ENCODE measurements at places on chromosomes 12 and 14. TPM values are rescaled to one million over a fixed set of nuclear protein-coding genes. Genes with fewer than 3 reads are reported as not detected.

The CARMIL3 gene
- not detected for total RNA-seq

The GPX2 gene
- not detected for total RNA-seq

The ACSS3 gene
- total RNA-seq = 12.1 TPM

The EEA1 gene
- 31.1 TPM for total RNA-seq

The NDRG2 gene
- 201 TPM for total RNA-seq

The FOXA1 gene
- total RNA-seq = 0.17 TPM

The NDUFA9 gene
- total RNA-seq = 18.7 TPM

The POTEM gene
- not detected for total RNA-seq

The PRR4 gene
- total RNA-seq = not detected

The OTOGL gene
- 0.83 TPM for total RNA-seq

The TAS2R9 gene
- total RNA-seq = not detected

The SMAGP gene
- total RNA-seq = 4.3 TPM

The NKX2-1 gene
- 0.92 TPM for total RNA-seq

The TAS2R31 gene
- total RNA-seq = 2.3 TPM

The TIMELESS gene
- total RNA-seq = 2.3 TPM

The AQP2 gene
- total RNA-seq = not detected

The C12orf76 gene
- 13.6 TPM for total RNA-seq

The SYCP3 gene
- not detected for total RNA-seq

The EML5 gene
- 3.7 TPM for total RNA-seq

DNA sequence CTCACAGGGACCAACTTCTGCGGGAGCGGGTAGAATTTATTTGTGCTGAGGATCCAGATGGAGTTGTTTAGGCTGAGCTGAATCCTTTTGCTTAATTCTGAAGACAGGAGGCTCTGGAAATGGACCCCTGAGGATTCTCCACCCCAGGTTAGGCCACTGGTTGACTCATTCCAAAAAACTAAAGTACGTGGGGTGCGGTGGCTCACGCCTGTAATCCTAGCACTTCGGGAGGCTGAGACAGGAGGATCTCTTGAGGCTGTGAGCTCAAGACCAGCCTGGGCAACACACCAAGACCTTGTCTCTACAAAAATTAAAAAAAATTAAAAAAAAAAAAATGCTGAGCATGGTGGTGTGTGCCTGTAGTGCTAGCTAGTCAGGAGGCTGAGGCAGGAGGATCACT lies 76.3 kb upstream of the MAP1LC3B2 start:
- H3K36me3 ChIP-seq = no peaks in the 10 kb centered on the region
- H3K27me3 ChIP-seq = no peaks in the 10 kb centered on the region
- no peak overlapping the region for H3K27ac ChIP-seq
- no peaks in the 10 kb centered on the region for H3K4me1 ChIP-seq

DNA sequence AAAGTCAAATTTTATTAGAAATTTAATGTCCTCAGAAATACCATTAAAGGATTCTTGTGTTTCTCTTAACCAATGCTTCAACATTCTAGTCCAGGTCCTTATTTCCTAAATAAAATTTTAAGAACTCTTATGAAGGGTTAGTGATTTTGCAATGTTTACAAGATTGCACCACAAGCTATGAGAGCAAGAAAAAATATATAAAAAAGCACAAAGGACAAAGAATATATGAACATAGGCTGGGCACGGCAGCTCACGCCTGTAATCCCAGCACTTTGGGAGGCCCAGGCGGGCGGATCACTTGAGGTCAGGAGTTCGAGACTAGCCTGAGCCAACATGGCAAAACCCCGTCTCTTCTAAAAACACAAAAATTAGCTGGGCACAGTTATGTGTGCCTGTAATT lies 7.7 kb downstream of the RACGAP1 start:
- H3K4me1 ChIP-seq = peaks cover 12% of the 10 kb centered on the region
- H3K27me3 ChIP-seq = no peaks in the 10 kb centered on the region
- no peaks in the 10 kb centered on the region for H3K36me3 ChIP-seq
- DNase-seq = no peak
- no peak overlapping the region for H3K4me3 ChIP-seq

- H3K27ac ChIP-seq = no peak overlapping the region
- H3K4me1 ChIP-seq = no peaks in the 10 kb centered on the region
- no peaks in the 10 kb centered on the region for H3K36me3 ChIP-seq
- no peaks in the 10 kb centered on the region for H3K27me3 ChIP-seq
Measured at GRCh38 chr12:129496226-129496625, 407.6 kb downstream of the TMEM132D start.

DNA sequence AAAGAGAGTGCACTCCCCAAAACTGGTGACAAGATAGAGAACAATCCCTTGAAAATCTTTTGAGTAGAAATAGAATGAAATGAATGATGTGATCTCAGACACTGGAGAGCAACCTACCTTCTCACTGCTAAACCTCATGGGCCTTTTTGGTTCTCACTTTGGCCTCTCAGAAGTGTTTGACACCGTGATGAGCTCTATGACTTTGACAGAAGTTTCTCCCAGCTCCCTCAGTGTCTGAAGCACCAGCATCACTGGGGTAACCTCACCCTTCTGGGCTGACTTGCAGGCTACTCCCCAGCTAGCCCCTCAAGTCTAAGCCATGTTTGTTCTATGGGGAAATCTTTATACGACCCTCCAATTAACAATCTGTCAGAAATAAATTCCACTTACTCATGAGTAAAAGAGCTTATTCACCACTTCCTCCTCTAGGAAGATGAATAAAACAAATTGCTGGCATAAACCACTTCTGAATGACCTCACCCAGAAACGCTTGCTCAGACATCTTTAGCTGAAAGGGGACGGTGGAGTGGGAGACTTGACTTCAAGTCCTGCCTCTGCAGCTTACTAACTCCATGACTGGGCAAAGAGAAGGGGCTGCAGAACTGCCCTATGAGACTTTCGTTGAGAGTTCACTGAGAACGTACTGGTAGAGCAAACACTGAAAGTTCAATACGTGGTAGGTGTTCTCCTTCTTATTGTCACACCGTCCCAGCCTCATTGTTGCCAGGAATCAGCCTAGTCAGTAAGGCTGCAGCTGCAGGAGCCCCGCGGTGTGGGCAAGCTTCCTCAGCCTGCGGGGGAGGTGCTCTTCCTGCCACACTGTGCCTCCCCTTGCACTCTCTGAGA lies 46.5 kb downstream of the ST8SIA1 start:
- no peak for DNase-seq
- no peak overlapping the region for H3K4me3 ChIP-seq
- no peak overlapping the region for H3K27ac ChIP-seq
- H3K27me3 ChIP-seq = no peaks in the 10 kb centered on the region
- H3K4me1 ChIP-seq = peaks cover 24% of the 10 kb centered on the region
- H3K36me3 ChIP-seq = no peaks in the 10 kb centered on the region

- no peaks in the 10 kb centered on the region for H3K36me3 ChIP-seq
- no peak for DNase-seq
- H3K27me3 ChIP-seq = no peaks in the 10 kb centered on the region
- H3K4me1 ChIP-seq = peaks cover 28% of the 10 kb centered on the region
Measured at GRCh38 chr12:92539976-92540781, 162.6 kb upstream of the PLEKHG7 start.

DNA sequence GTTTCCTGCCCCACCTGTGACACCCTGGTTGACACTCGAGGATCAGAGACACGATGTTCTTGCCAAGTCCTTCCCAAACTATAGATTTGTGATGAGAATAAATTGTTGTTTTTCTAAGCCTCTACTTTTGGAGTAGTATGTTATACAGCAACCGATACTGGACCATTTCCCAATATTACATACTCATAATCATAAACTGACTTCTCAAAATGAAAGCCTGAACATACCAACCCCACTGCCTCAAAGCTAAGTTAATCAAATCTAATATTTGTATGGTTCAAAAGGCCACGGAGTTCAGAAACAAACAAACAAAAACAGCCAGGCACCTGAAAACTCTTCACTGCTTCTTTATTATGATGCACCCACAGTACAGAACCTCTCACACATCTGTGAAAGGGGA lies 52.3 kb upstream of the GPHB5 start:
- no peak for DNase-seq
- H3K27me3 ChIP-seq = no peaks in the 10 kb centered on the region
- no peak overlapping the region for H3K4me3 ChIP-seq
- H3K36me3 ChIP-seq = peaks cover 26% of the 10 kb centered on the region

GRCh38 chr12:43806737-43807072 lies 588 bp upstream of the TWF1 start:
- no peaks in the 10 kb centered on the region for H3K27me3 ChIP-seq
- no peak for DNase-seq
- H3K4me1 ChIP-seq = peaks cover 19% of the 10 kb centered on the region
- peaks cover 2% of the 10 kb centered on the region for H3K36me3 ChIP-seq

DNA sequence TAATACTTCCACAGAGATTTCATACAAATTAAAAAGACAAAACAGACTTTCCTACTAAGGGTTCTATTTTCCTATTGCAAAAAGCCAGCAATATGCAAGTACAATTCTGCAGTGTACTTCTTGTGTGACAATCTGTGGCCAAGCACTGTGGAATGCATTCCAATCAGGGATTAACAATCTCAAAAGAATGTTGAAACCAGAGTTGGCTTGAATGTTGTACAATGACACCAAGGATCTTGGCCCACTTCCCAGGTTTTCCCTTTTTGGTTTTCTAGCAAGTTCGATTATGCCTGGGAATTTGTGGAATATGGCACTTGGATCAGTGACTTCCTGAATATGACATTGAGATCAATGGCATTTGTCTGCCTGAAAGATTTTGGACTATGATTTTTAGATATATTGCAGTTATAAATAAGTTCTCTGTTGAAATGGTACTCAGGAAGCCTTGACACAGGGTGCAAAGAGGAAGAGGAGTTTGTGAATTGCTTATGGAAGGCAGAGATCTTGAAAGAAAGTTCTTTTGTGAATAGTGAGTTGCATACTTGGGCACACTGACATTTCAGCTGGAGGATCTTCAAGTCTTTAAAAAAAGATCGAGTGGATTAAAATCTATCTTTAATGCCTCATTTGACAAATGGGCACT lies 81.4 kb upstream of the FERMT2 start:
- H3K27me3 ChIP-seq = no peaks in the 10 kb centered on the region
- H3K4me1 ChIP-seq = peaks cover 46% of the 10 kb centered on the region
- no peak overlapping the region for H3K4me3 ChIP-seq
- no peaks in the 10 kb centered on the region for H3K36me3 ChIP-seq

DNA sequence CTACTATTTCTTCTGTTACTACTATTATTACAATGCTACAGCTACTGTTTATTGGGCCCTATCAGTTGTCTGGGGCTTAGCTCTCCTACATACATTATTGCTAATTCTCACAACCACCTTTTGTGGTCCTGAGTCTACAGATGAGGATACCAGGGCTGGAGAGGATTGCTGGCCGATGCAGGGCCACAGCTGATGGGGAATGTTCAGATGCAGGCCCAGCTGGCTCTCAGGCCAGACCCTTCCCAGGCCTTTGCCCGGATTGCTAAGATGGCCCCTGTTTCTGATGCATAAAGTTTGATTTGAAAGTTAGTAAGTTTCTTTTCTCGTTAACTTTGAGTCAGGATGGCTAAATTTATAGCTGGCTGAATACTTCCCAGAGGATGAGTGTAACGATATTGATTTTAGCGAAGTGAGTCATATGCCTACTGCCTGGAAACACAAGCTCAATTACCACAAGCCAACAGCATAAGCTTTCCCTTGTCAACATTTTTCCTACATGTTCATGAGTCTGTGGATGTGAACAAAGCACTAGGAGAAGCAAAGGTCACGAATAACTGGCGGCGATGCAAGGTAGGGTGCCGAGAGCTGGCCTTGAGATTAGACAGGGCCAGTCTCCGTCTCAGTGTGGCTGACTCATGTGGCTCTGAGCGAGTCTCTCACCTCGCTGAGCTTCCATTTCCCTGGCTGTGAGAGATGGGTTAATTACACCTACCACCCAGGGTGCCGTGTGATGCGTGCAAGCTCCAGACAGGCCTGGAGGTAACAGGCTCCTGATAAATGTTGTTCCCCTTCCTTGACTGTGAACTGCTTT lies 111.0 kb downstream of the BEGAIN start:
- no peak overlapping the region for H3K27ac ChIP-seq
- DNase-seq = no peak
- H3K27me3 ChIP-seq = no peaks in the 10 kb centered on the region
- H3K4me3 ChIP-seq = no peak overlapping the region

- H3K27me3 ChIP-seq = no peaks in the 10 kb centered on the region
- H3K27ac ChIP-seq = no peak overlapping the region
- H3K36me3 ChIP-seq = no peaks in the 10 kb centered on the region
- H3K4me1 ChIP-seq = no peaks in the 10 kb centered on the region
- no peak for DNase-seq
Measured at GRCh38 chr14:60313093-60313492, 64.1 kb downstream of the PPM1A start.

GRCh38 chr12:100375038-100375735 lies 18.3 kb downstream of the SLC17A8 start:
- H3K27me3 ChIP-seq = no peaks in the 10 kb centered on the region
- no peaks in the 10 kb centered on the region for H3K4me1 ChIP-seq
- H3K27ac ChIP-seq = no peak overlapping the region
- H3K4me3 ChIP-seq = peak overlapping the region; percentile 14

- peaks cover 7% of the 10 kb centered on the region for H3K4me1 ChIP-seq
- H3K36me3 ChIP-seq = peaks cover 80% of the 10 kb centered on the region
- DNase-seq = no peak
- no peaks in the 10 kb centered on the region for H3K27me3 ChIP-seq
- H3K27ac ChIP-seq = no peak overlapping the region
Measured at GRCh38 chr14:105223260-105223659, 25.1 kb upstream of the BTBD6 start.

- no peak overlapping the region for H3K27ac ChIP-seq
- no peak overlapping the region for H3K4me3 ChIP-seq
- no peaks in the 10 kb centered on the region for H3K27me3 ChIP-seq
- no peaks in the 10 kb centered on the region for H3K4me1 ChIP-seq
Measured at GRCh38 chr12:25616286-25616685, 63.2 kb upstream of the LMNTD1 start.

DNA sequence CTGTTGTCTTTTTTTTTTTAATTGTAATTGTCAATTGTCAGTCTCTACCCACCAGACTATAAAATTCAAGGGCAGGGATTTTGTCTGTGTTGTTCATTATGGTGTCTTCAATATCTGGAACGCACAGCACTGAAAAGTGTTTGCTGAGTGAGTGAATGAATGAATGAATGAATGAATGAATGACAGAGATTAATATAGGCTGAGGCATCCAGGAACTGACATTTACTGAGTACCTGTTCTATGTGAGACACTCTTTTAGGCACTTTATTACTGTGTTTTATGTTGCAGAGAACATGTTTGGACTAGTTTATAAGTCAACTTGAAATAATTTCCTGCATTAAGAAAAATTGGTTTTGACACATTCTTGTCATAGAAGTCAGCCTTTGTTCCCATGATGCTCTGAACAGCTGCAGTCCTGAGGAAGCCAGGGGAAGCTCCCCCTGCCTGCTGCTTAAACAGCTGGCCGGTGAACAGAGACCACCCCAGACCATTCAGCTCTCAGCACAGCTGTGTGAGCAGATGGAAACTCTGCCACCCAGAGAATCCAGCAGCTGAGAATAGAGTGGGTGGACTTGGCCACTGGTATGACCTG lies 160.7 kb upstream of the CCND2 start:
- no peak overlapping the region for H3K4me3 ChIP-seq
- no peaks in the 10 kb centered on the region for H3K36me3 ChIP-seq
- DNase-seq = no peak
- no peak overlapping the region for H3K27ac ChIP-seq
- peaks cover 22% of the 10 kb centered on the region for H3K4me1 ChIP-seq

DNA sequence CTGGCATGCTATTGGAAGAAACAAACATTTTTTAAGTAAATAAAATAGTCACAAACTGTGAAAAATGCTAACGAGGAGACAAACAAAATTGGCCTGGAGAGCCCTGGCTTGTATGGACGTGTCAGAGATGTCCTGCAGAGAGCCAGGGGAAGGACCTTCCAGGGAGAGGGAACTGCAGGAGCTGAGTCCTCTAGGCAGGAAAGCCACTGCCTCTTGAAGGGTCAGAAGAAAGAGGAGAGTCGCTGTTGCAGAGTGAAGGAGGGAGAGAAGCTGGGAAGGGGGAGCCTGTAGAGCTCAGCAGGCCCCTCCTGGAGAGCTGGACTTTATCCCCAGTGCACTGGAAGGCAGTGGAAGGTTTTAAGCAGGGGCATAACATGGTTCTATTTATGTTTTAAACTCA lies 80.3 kb upstream of the PWP1 start:
- H3K4me3 ChIP-seq = no peak overlapping the region
- H3K27me3 ChIP-seq = peaks cover 4% of the 10 kb centered on the region
- H3K4me1 ChIP-seq = no peaks in the 10 kb centered on the region

All from esophagus muscularis mucosa (tissue), 4 donors.